ENCODE measurements at places on chromosomes 1 and 21. TPM values are rescaled to one million over a fixed set of nuclear protein-coding genes. Genes with fewer than 3 reads are reported as not detected.

Gene ERICH3
- total RNA-seq = not detected

Gene C1orf115
- 4.6 TPM for total RNA-seq

Gene NHLH1
- 0.07 TPM for total RNA-seq

Gene STIL
- 1.0 TPM for total RNA-seq

Gene SMIM11
- 7.2 TPM for total RNA-seq

Gene CCDC17
- total RNA-seq = 1.2 TPM

Gene OLFML2B
- 0.21 TPM for total RNA-seq

Gene C1orf74
- 13.0 TPM for total RNA-seq

Gene TRIM17
- total RNA-seq = 5.3 TPM

Gene FAM78B
- total RNA-seq = under 0.01 TPM

Gene TADA1
- 13.3 TPM for total RNA-seq

Gene FAM229A
- total RNA-seq = 0.34 TPM

Gene PGBD5
- total RNA-seq = 0.68 TPM

Gene ZBTB8A
- 10.6 TPM for total RNA-seq

Gene ACTL8
- total RNA-seq = not detected

Gene RORC
- 1.4 TPM for total RNA-seq

Gene HMGB4
- not detected for total RNA-seq

Gene NPPB
- not detected for total RNA-seq

Gene IFNLR1
- 5.8 TPM for total RNA-seq

Gene BTBD8
- total RNA-seq = 7.0 TPM

Gene IFI6
- total RNA-seq = 9.3 TPM

Gene MAP10
- total RNA-seq = 1.4 TPM

Gene RNU1-3
- total RNA-seq = under 0.01 TPM

Gene CADM3
- total RNA-seq = not detected

Gene S100A14
- total RNA-seq = 881 TPM

Gene MAEL
- total RNA-seq = not detected

Gene CR1L
- total RNA-seq = not detected

Gene NPHS2
- total RNA-seq = not detected

Gene BMP8B
- total RNA-seq = 1.0 TPM

Gene IGSF9
- 20.9 TPM for total RNA-seq

Gene RRP1
- 28.7 TPM for total RNA-seq

Gene CHI3L2
- under 0.01 TPM for total RNA-seq

Gene C1QA
- total RNA-seq = not detected

Gene OLIG2
- total RNA-seq = not detected

Gene C4BPB
- not detected for total RNA-seq

Gene CSRP1
- 205 TPM for total RNA-seq

Gene LCE3D
- total RNA-seq = 35.9 TPM

Gene PIGP
- 6.3 TPM for total RNA-seq

Gene MTARC1
- total RNA-seq = 5.7 TPM

Gene SASS6
- 1.7 TPM for total RNA-seq

Gene MAD2L2
- total RNA-seq = 36.7 TPM

Gene MAST2
- 16.7 TPM for total RNA-seq

Gene HAPLN2
- total RNA-seq = not detected

Gene CFHR4
- not detected for total RNA-seq

Gene PPM1J
- total RNA-seq = 2.8 TPM

Gene HSPB7
- total RNA-seq = not detected

Gene TFF2
- total RNA-seq = not detected

Gene AMY2A
- not detected for total RNA-seq

Gene KIAA1614
- 1.1 TPM for total RNA-seq

Gene TFF1
- total RNA-seq = not detected

Gene DFFB
- total RNA-seq = 3.4 TPM

Gene TMED5
- 106 TPM for total RNA-seq

Gene BSND
- under 0.01 TPM for total RNA-seq

Gene PKLR
- not detected for total RNA-seq

Gene LRRC53
- total RNA-seq = not detected

Gene RBP7
- total RNA-seq = 0.28 TPM

Gene DENND4B
- total RNA-seq = 23.1 TPM

Gene ACP6
- total RNA-seq = 8.9 TPM

Gene AGT
- not detected for total RNA-seq

Measured in nasal cavity respiratory epithelium epithelial cell of viscerocranial mucosa (primary cell).